M059J (cell line): ENCODE measurements at places on chromosomes 1 and 21. TPM values are rescaled to one million over a fixed set of nuclear protein-coding genes. Genes with fewer than 3 reads are reported as not detected.

Gene AMPD1
- total RNA-seq: not detected in 2 replicates

- DNase-seq: no peak
Observed at GRCh38 chr1:26257222-26257621, 22.7 kb upstream of the SH3BGRL3 start.

- DNase-seq: peak; percentile 37
Observed at GRCh38 chr21:39696618-39697017, 48.4 kb upstream of the IGSF5 start.

Gene ALX3
- total RNA-seq: not detected in 2 replicates

GRCh38 chr21:44618909-44619308 lies 7.0 kb downstream of the KRTAP10-8 start:
- no peak for DNase-seq

- DNase-seq: no peak
Observed at GRCh38 chr21:36976228-36976861, 9.9 kb upstream of the HLCS start.

- no peak for DNase-seq
Observed at GRCh38 chr1:23906731-23907130, 6.4 kb downstream of the CNR2 start.

Gene ZNF644
- total RNA-seq: 37.3 and 46.9 TPM in 2 replicates

DNA sequence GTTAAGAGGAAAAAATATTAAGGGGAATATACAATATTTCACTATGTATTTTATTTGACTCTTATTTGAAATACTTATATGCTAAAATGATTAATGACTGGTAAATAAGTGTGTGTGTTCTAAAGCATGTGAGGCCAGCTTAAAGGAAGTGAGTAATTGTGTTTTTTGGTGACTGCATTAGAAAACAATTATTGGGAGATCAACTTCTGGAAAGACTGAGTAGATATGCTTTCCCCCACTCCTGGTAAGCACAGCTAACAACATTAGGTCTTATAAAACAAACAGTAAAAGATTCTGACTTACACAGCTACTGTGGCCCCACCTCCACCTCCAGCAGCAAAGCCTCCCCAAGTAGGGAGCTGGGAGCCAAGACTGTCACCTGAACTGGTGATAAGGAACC lies 403.0 kb downstream of the SRGAP2C start:
- peak; percentile 74 for DNase-seq
